T-helper 9 cell (primary cell): ENCODE measurements at places on chromosomes 5 and 9.

DNA sequence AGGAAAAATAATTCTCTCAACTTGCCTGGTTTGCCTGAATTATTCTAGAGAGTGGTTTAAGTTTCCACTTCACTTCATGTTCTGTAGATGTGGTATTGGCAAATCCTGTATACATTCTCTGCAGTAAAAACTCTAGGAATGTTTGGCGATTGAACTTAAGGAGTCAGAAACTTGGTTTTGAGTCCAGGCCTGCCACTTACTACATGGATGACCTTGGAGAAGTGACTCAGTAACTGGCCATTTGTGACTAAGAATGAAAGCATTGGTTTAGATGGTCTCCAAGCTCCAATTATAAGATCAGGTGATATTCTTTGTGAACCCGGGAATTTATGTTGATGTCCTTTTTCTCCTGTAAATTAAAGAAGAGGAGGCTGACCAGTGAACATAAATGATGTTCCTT lies 233.8 kb downstream of the GAS1 start:
- no peak for DNase-seq

- DNase-seq: no peak
These were observed 1016.3 kb upstream of the SEMA6A start for GRCh38 chr5:117590944-117591343.

DNA sequence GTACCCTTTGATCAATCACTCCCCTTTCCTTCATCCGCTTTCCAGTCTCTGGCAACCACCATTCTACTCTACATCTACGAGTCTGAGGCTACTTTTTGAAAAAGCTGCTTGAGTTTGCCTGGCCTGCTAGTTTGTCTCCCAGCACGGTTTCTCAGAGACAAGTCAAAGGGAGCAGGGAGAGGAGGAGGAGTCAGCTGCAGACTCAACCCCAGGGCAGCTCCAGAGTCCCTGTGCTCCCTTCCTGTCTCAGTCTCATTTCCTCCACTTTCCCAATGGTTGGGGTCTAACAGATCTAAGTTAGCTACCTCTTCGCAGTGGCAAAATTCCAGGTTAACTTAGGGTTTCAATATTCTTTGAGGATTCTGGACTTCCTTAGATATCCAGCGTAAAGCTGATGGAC lies 80.0 kb upstream of the PCA3 start:
- DNase-seq: no peak

DNA sequence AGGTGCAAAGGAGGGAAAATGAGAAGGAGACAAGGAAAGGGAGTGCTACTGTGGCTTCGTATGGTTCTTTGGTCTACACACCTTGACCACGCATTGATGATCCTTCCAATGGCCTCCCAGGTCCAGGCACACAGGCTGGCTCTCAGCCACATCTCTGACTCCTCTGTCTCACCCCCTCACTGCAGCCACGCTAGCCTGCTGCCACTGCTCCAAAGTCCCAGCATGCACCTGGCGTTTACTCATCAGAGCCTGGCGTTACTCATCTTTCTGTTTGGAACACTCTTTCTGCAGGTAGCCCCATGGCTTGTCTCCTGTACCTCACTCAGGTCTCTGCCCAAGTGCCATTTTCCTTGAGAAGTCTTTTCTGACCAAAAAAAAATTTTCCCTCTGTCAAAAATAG lies 195.5 kb downstream of the SNCAIP start:
- DNase-seq: no peak

GRCh38 chr5:76641514-76642120 lies 18.4 kb upstream of the F2RL2 start:
- peak; percentile 48 for DNase-seq

DNA sequence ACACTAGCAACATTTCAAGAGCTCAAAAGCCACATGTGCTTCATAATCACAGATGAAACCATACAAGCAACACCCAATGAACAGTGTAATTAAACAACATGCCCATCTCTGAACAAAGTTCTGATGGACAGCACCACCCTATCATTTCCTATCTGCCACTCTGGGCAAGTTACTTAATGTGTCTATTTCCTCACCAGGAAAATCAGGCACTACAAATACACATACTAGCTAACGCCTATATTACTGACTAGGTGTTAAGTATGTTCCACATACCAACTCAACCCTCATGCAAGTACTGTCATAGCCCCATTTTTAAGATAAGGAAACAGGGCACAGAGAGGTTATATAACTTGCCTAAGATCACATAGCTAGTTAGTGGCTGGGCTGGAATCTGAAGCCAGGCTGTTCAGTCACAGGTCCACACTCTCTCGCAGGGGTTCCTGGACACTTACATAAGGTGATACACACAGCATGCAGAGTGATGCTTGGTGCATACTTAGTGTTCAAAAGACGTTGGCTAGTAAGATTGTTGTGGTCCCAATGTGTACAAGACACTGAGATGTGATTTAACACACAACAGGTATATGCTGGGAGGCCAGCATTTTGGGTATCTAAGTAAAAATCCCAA lies 24.2 kb downstream of the CORO2A start:
- no peak for DNase-seq

DNA sequence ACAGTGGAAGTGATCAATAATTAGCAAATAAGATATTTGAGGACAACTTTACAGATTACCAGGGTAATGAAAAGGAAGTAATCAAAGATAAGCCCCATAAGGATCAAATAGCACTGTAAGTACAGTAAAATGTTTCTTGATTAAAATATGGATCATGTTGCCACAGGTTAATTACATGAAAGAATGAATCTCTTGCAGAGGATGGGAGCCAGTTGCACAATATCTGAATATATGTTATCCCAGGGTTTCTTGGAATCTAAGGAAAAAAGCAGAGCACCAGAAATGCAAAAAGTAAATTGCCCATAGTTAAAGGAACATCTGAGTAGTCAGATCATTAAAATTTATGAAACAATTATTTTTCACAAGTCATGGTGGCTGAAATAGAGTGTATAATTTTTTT lies 13.8 kb upstream of the SRP19 start:
- no peak for DNase-seq

- no peak for DNase-seq
These were observed 10.5 kb downstream of the PROP1 start for GRCh38 chr5:177985430-177986040.

DNA sequence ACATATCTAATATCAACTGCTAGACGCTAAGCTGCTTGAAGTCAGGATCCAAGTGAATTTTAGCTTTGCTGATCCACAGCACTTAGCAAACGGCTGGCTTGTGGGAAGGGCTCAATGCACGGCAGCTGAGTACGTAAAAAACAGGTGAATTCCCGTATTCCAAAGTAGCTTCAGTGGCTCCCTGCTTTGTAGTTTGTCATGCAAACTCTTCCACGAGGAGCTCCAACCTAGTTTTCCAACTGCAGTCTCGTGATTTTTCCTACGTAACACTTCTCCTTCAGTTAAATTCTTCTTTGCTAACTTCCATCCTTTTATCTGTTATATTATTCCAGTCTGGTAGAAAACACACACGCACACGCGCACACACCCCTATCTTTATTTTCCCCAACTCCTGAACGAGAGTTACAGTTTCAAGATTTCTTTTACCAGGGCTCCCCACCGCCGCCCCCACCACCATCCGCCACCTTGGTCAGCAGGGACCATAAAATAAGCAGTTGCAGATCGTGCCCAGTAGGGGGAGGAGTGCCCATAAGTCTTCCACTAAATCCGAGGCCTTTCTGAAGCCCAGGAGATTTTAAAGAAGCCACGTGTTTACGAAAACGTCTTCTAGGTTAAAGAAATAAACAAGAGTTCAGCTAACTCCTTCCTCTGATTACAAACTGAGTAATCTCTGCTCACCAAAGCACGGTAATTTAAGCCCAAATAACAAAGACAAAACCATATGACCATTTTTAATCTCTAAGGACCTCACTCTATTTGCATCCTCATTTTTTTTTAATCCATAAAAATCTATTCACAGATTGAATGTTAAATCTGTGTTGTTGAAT lies 34.8 kb upstream of the TRIO start:
- DNase-seq: no peak

- DNase-seq: no peak
These were observed 51.3 kb upstream of the SUB1 start for GRCh38 chr5:32534041-32534440.

DNA sequence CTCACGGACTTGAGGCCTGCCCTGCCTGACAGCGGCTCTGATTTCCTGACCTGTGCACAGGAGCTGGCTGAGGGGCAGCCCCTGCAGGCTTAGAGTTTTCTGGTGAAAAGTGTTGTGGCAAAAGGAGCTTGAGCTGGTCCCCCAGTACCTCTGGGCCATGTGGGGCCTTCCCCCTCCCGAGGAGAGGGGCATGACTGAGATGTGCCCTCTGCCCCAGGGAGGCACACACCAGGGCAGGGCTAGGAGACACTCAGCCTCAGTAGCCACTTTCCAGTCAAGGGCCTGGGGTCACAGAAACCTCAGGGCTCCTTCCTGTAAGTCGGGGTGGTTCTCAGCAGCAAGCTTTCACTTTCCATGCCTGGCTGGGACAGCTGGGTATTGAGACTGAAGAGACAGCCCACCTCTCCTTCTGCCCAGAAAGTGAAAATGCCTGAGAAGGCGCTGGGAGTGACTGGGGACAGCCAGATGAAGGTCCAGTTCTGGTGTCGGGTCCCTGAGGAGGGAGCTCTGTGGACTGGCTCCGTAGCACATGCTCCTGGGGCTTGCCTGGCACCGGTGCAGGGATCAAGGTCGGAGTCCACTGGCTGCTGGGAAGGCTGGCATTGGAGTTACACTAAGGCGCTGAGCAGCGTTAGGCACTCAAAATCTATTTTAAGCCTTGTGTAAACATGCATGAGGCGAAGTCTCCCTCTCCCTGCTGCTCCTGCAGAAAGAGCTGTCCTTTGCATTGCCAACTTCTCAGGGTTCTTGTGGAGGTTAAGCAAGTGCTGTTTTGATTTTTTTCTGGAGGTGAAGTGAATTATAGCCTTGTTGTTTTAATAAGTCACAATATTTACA lies 394.9 kb downstream of the GADD45G start:
- no peak for DNase-seq

- no peak for DNase-seq
These were observed 61.8 kb downstream of the CTSL start for GRCh38 chr9:87787735-87788134.

- no peak for DNase-seq
These were observed 239.4 kb upstream of the PANK3 start for GRCh38 chr5:168818558-168818957.

GRCh38 chr9:14529054-14529453 lies 164.2 kb downstream of the ZDHHC21 start:
- DNase-seq: no peak

- DNase-seq: no peak
These were observed 418.0 kb downstream of the PLK2 start for GRCh38 chr5:58041884-58042283.

GRCh38 chr5:143313298-143313852 lies 90.1 kb downstream of the NR3C1 start:
- no peak for DNase-seq

GRCh38 chr5:25160891-25161290 lies 516.1 kb upstream of the CDH10 start:
- no peak for DNase-seq

DNA sequence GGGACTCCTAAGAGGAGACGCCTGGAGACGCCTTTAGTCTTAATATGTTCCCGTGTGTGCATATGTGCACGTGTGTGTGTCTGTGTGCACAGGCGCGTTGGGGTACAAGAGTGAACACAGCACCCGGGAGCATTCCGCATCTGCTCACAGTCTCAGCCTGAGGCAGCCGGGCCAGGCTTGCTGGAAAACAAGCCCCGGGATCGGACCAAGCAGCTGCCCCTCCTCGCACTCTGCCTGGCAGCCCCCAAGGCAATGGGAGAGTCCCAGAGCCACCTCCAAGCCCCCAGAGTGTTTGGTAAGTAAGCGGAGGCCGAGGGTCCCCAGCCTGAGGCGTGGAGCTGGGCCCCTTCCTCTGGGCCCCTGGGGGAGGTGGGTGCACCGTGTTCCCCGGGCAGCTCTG lies 27.3 kb upstream of the UBAC1 start:
- DNase-seq: no peak

DNA sequence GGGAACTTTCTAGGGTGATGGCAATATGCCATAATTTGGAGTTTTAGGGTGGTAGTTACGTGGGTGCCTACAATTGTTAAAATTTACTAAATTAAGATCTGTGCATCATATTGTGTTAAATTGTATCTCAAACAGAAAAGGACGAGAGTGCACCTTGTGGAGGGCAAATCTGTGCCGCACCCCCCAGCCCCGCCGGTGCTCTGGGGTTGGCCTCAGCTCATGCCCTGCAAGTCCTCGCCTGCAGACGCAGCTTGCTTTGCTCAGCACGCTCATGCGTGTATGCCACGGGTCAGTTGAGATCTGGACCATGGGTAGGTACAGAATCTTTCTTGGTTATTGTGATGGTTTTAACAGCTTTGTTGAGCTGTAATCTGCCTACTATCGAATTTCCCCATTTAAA lies 33.7 kb upstream of the FCN1 start:
- DNase-seq: no peak

DNA sequence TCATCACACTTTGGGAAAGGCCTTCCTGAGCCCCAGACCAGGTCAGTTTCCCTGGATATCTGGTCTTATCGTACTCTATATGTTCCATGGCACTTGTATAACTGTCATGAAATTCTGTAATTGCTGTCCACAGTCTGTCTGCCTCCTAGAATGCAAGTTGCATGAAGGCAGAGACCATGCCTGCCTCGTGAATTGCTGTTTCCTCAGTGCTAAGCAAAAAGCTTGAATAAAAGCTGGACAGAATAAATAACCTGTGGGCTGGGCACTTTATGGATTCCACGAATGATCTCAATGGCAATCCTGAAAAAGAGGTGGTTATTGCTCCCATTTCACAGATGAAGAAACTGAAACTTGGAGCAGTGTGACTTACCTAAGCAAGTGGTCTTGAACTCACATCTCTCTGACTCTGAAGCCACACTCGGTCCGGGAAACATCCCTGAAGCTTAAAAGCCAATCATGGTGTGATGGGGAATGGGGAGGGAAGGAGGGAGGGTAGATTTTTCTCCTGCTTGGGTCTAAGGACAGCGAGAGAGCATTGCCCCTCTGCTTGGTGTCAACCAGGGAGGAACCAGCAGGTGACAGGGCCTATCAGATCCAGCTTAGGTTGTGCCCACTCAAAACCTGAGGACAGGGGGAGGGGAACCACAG lies 13.2 kb upstream of the LHX2 start:
- no peak for DNase-seq

DNA sequence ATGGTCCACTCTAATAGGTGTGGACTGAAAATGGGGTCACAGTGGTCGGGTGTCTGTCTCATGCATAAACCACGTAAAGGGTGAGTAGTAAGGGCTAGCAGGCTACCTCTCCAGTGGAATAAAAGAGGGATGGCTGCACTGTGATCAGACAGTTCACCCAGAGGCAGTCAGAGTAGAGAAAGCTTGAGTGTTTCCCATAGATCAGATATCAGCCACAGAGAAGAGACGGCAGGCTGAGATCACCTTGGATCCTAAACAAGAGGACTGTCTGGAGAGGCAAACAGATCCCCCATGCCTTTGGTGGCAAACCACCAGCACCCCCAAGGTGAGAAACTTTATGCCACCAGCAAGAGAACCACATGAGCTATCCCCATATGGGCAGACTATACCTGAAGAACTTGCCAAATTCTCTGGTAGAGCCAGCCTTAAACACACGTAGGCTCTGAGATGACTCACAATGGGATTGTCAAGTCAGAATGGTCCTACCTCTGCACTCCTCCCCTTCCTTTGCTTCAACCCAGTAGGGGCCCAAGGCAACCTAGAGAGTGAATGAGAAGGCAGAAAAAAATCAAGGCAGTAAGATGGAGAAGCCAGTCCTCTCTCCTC lies 205.2 kb upstream of the MAP3K1 start:
- DNase-seq: no peak
